Fibroblast of villous mesenchyme (primary cell): ENCODE measurements at places on chromosomes 6 and 20. TPM values are rescaled to one million over a fixed set of nuclear protein-coding genes. Genes with fewer than 3 reads are reported as not detected.

DNA sequence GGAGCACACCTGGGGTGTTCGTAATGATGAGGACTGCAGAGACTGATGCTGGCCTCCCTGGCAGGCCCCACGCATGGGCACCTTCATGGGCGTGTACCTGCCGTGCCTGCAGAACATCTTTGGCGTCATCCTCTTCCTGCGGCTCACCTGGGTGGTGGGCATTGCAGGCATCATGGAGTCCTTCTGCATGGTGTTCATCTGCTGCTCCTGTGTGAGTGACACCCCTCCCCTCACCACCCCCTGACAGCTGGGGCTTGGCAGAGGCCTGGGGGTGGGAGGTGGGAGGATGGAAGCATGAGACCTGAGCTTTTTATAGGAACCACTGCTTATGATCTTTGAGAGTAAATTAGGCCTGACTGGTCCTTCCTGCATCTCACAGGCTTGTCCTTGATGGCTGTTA, 6.7 kb downstream of the SLC12A5 start:
- no peak for DNase-seq

The ECT2L gene
- not detected in 2 replicates for total RNA-seq

DNA sequence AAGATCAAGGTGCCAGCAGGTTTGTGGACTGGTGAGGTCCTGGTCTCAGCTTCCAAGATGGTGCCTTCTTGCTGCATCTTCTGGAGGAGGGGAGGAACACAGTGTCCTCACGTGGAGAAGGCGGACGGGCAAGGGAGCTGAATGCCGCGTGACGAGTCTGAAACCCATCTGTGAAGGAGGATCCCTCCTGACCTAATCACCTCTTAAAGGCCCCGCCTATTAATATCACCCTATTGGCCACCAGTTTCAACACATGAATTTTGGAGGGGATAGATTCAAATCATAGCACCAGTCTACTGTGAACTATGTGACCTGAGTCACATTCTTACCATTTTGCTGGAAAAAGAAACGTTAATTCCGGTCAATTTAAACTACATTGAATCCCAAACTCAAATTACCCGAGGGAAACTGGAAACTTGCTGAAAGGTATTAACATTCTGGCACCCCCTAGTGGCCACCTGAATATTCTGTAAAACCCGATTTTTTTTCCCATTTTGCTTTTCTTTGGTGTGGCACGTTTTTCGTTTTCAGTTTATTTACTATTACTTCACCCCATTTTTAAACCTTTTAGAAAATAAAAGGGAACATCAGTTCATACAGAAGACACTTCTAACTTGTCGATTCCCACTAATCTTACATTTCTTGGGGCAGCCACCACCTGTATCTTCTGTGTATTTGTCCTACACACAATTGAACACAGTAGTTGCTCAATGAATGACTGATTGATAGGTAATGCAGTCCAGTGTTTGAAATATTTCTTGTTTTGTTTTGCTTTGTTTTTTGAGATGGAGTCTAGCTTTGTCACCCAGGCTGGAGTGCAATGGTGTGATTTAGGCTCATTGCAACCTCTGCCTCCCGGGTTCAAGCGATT, 17.9 kb upstream of the CCDC170 start:
- DNase-seq = peak; percentile 63

- no peak for DNase-seq
Measured at GRCh38 chr6:125008261-125008703, 46.0 kb downstream of the RNF217 start.

DNA sequence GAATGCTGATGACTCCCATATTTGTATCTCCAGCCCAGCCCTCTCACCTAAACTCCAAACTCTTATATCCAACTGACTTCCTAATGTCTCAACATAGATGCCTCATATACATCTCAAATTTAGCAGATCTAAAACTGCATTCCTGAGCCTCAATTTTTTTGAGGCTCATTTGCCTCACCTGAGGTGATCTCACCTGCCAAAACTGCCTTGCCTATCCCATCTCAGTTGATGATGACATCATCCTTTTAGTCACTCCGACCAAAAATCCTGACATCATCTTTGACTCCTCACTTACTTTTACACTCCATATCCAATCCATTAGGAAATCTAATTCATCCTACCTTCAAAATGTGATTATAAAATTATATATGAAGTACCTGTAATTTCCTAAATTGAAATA, 25.6 kb upstream of the SLPI start:
- DNase-seq = no peak

The SLA2 gene
- total RNA-seq = not detected in 2 replicates

The OR2H2 gene
- not detected in 2 replicates for total RNA-seq

The GPR63 gene
- under 0.01 and 0.32 TPM in 2 replicates for total RNA-seq

The COL12A1 gene
- total RNA-seq = 1,107 and 1,335 TPM in 2 replicates

The CFAP61 gene
- total RNA-seq = 0.43 TPM in 1 of 2 replicates, not detected in the other

DNA sequence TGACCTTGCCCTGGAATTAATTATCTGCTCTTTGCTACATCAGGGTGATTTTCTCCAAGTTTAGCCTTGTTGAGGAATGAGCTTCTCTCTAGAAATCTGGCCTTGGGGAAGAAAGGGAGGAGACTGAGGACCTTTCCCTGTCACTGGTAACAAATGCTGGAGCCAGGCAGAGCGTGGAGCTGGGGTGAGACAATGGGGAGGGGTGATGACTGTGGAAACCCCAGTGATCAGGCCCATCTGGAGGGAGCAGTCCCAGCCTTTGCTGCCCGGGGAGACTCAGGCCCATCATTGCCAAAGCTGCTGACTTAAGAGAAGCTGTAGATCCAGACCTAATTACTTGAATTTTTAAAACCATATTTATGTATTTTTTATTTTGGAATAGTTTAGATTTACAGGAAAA, 31.3 kb downstream of the BCAS4 start:
- no peak for DNase-seq

- DNase-seq = no peak
Measured at GRCh38 chr6:106250953-106251352, 74.6 kb downstream of the ATG5 start.

DNA sequence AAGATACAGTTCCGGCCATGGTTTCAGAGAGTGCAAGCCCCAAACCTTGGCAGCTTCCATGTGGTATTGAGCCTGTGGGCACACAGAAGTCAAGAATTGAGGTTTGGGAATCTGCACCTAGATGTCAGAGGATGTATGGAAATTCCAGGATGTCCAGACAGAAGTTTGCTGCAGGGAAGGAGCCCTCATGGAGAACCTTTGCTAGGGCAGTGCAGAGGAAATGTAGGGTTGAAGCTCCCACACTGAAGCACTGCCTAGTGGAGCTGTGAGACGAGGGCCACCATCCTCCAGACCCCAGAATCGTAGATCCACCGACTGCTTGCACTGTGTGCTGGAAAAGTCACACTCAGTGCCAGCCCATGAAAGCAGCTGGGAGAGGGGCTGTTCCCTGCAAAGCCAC, 267.5 kb downstream of the OGFRL1 start:
- DNase-seq = no peak

DNA sequence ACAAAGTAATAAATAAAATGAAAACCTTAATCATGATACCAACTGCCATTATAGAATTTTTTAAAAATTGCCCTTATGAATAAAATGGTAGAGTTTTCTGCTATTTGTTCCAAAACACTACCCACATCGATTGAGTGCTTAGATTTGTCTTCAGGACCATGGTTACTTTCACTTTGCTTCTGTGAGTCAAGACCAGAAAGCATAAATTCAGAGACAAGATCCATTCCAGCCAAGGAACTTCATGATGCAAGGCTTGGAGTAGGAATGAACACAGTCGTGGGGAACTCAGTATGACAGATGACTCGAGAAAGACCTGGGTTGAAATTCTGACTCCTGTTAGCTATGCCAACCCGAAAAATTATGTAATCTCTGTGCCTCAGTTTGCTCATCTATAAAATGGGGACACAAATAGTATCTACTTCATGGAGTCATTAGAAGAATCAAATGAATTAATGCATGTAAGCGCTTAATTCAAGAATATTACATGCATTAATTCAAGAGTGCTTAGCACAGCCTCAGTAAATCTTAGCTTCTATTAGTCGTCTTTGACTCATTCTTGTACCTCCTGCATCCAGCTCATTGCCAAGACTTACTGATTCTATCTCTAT, 72.5 kb upstream of the MYLIP start:
- DNase-seq = peak; percentile 29

GRCh38 chr20:50427719-50428083, 82.5 kb upstream of the PTPN1 start:
- DNase-seq = peak; percentile 77

- no peak for DNase-seq
Measured at GRCh38 chr6:37992749-37993148, 173.2 kb downstream of the ZFAND3 start.

DNA sequence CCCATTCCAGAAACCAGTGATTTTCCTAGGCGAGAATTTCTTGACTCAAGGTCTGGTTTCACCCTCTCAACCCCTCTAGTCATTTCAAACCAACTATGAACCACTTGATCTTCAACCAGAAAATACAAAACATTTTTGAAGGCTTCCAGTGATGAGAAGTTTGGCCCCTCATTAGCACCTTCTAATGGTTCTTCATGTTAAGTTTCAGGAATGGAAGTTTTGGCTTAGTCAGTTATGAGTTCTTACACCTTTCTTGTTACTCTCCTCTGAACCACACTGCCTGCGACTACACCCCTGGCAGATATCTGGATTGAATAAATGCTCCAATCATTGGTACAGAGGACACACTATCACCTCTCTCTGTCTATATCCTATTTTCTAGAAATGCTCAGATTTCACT, 67.2 kb downstream of the GJA10 start:
- DNase-seq = no peak

The HLA-DOB gene
- total RNA-seq = 0.32 and 0.43 TPM in 2 replicates

The WFDC10B gene
- not detected in 2 replicates for total RNA-seq

- no peak for DNase-seq
Measured at GRCh38 chr20:8540466-8540865, 408.4 kb downstream of the PLCB1 start.

The GRIK2 gene
- total RNA-seq = 15.1 and 20.6 TPM in 2 replicates

GRCh38 chr20:39364320-39364719, 402.2 kb downstream of the DHX35 start:
- no peak for DNase-seq
